ENCODE measurements at places on chromosomes 13 and 19. TPM values are rescaled to one million over a fixed set of nuclear protein-coding genes. Genes with fewer than 3 reads are reported as not detected.

ZNF665 gene
- total RNA-seq, result 3.3 TPM

EDNRB gene
- 0.17 TPM for total RNA-seq

LGALS14 gene
- total RNA-seq, result not detected

UBE2L5 gene
- total RNA-seq, result not detected

KIR2DL1 gene
- total RNA-seq, result not detected

KLC3 gene
- total RNA-seq, result 0.46 TPM

PRRG2 gene
- 0.65 TPM for total RNA-seq

METTL21C gene
- total RNA-seq, result not detected

PGLYRP1 gene
- not detected for total RNA-seq

ZIK1 gene
- 6.8 TPM for total RNA-seq

ONECUT3 gene
- not detected for total RNA-seq

ZNF223 gene
- 5.1 TPM for total RNA-seq

C19orf73 gene
- total RNA-seq, result 0.26 TPM

SOX21 gene
- 0.07 TPM for total RNA-seq

ITGBL1 gene
- 255 TPM for total RNA-seq

ZNF430 gene
- total RNA-seq, result 6.8 TPM

IGFLR1 gene
- 0.73 TPM for total RNA-seq

PLEKHA4 gene
- total RNA-seq, result 22.6 TPM

NCAN gene
- not detected for total RNA-seq

All from smooth muscle cell of the pulmonary artery (primary cell).